CD8-positive, alpha-beta memory T cell (primary cell): ENCODE measurements at places on chromosomes 16 and 17.

DNA sequence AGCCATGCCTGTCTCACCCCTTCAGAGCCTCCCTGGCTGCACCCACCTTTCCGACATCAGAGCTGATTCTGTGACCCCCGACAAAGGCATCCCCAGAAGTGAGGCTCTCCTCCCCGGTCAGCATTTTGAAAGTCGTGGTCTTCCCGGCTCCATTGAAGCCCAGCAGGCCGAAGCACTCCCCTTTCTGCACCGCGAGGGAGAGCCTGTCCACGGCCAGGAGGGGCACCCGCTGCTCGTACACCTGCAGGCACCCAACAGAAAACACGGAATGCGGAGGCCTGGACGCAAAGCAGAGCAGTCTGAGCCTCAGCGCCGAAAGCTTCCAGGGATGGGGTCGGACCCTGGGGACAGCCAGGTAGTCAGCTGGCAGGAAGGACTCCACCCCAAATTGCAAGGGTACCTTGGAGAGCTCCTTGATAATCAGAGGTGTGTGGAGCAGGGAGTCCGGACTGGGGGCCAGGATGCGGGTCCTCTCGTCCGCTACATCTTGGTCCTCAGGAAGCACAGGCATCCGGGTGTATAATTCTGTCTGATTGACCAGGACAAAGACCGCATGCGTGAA is 13.1 kb upstream of the RNPS1 start:
- no peaks in the 10 kb centered on the region for H3K27me3 ChIP-seq
- H3K27ac ChIP-seq, result no peak overlapping the region
- H3K36me3 ChIP-seq, result no peaks in the 10 kb centered on the region
- no peaks in the 10 kb centered on the region for H3K4me1 ChIP-seq

- no peaks in the 10 kb centered on the region for H3K27me3 ChIP-seq
- H3K4me3 ChIP-seq, result no peak overlapping the region
- H3K27ac ChIP-seq, result no peak overlapping the region
- H3K4me1 ChIP-seq, result peaks cover 14% of the 10 kb centered on the region
- H3K36me3 ChIP-seq, result no peaks in the 10 kb centered on the region
- DNase-seq, result no peak
Measured at GRCh38 chr16:47413041-47413440, 47.8 kb downstream of the ITFG1 start.

DNA sequence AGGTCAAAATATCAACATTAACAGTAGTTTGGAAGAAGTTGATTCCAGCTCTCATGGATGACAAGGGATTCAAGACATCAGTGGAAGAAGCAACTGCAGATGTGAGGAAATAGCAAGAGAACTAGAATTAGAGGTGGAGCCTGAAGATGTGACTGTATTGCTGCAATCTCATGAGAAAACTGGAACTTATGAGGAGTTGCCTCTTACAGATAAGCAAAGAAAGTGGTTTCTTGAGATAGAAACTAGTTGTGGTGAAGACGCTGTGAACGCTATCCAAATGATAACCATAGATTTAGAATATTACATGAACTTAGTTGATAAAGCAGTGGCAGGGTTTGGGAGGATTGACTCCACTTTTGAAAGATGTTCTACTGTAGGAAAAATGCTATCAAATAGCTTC is 67.8 kb downstream of the GOSR1 start:
- no peaks in the 10 kb centered on the region for H3K36me3 ChIP-seq
- H3K4me1 ChIP-seq, result no peaks in the 10 kb centered on the region
- no peak for DNase-seq
- H3K27me3 ChIP-seq, result no peaks in the 10 kb centered on the region

DNA sequence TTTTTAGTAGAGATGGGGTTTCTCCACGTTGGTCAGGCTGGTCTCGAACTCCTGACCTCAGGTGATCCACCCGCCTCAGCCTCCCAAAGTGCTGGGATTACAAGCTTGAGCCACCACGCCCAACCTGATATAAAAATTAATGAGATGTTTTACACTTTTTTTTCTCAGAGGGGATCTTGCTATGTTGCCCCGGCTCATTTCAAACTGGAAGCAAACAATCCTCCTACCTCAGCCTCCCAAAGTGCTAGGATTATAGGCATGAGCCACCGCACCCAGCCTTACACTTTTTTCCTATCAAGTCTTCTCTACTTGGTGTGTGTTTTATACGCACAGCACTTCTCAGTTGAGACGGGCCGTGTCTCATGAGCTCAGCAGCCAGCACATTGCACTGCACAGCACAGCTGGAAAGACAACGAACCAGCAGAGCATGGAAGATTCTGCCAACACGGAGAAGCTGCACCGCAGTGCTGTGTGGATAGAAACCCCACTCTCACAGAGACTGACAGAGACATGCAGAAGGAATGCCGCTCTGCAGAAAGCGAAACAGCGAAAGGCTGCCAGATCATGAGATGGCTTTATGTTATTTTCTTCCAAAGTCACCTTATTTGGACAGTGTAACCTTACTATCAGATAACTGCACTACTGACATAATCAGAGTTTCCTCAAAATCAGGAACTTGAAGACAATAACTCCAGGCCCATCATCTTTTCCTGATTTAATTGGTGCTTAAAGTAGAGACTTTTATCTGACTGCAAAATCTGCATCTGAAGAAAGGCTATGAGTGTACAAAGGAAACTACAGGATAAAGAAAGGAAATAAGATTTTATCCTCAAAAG is 6.5 kb upstream of the QRICH2 start:
- no peak for DNase-seq
- no peaks in the 10 kb centered on the region for H3K27me3 ChIP-seq
- H3K4me1 ChIP-seq, result no peaks in the 10 kb centered on the region
- H3K36me3 ChIP-seq, result peaks cover 18% of the 10 kb centered on the region
- H3K4me3 ChIP-seq, result no peak overlapping the region
- no peak overlapping the region for H3K27ac ChIP-seq

GRCh38 chr16:65373097-65373496 is 251.2 kb upstream of the CDH11 start:
- H3K36me3 ChIP-seq, result no peaks in the 10 kb centered on the region
- H3K27ac ChIP-seq, result no peak overlapping the region
- no peak for DNase-seq
- H3K4me3 ChIP-seq, result no peak overlapping the region

DNA sequence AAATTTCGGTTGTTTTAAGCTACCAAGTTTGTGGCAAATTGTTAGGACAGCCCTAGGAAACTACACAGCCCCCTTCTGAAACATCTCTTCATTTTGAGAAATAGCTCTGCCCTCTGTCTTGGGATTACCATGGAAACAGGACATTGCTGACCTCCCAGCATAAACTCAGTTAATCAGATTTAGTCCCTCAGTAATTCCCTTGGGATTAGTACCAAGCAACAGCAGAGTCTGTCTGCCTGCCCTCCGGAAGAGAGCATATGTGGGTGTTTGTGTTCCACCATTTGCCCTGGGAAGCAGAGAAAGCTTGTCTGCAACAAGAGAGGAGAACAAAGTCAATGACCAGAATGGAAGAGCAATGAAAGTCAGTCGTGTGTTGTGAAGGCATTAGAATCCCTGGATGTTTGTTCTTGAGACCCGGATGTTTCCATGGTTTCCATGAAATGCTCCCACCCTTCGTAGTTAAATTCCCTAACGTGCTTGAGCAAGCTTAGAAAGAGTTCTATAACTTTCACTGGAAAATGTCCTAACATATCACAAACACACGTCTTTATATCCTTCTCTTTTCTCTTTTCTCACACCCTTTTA is 26.2 kb downstream of the NUDT7 start:
- no peak overlapping the region for H3K4me3 ChIP-seq
- no peak for DNase-seq
- no peaks in the 10 kb centered on the region for H3K4me1 ChIP-seq

GRCh38 chr17:2854143-2855055 is 58.2 kb downstream of the RAP1GAP2 start:
- H3K36me3 ChIP-seq, result no peaks in the 10 kb centered on the region
- DNase-seq, result peak; percentile 11
- H3K27ac ChIP-seq, result no peak overlapping the region
- peak overlapping the region; percentile 50 for H3K4me3 ChIP-seq

DNA sequence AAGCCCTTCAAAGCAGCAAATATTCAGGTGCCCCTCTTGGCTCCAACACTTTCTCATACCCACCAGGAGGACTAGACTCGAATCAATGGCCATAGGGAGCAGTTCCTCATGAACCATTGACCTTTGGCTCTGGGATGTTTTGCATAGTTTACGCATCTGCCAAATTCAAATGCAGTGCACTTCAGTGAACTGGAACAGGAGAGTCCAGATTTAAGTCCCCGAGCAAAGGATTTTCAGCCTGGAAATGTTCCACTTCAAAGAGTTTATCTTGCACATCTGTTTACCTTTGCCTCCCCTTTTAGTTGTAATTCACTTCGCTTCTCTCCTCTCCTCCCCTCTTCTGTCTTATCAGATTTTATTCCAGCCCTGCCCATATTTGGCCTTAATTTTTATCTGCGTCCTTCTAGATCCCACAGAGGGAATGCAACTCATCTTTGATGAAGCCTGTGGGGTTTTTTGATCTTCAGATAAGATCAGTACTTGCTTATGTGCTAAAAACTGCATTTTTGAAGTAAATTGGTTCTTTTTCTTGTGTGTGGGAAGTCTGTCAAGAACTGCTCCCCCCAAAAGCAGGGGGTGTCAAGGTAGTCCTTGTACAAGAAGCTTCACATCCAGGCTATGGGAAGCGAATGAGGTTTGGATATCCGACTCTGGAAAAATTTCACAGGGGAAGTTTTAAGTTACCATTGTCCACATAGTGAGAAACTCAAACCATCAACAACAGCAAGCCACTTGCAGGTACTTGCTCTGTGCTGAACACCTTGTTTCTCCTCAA is 281.6 kb downstream of the RBFOX1 start:
- no peaks in the 10 kb centered on the region for H3K36me3 ChIP-seq
- no peaks in the 10 kb centered on the region for H3K4me1 ChIP-seq
- H3K4me3 ChIP-seq, result no peak overlapping the region
- H3K27me3 ChIP-seq, result no peaks in the 10 kb centered on the region

GRCh38 chr17:14760719-14761411 is 460.0 kb downstream of the HS3ST3B1 start:
- H3K4me3 ChIP-seq, result no peak overlapping the region
- H3K27ac ChIP-seq, result no peak overlapping the region
- H3K36me3 ChIP-seq, result no peaks in the 10 kb centered on the region
- H3K4me1 ChIP-seq, result no peaks in the 10 kb centered on the region
- no peak for DNase-seq

DNA sequence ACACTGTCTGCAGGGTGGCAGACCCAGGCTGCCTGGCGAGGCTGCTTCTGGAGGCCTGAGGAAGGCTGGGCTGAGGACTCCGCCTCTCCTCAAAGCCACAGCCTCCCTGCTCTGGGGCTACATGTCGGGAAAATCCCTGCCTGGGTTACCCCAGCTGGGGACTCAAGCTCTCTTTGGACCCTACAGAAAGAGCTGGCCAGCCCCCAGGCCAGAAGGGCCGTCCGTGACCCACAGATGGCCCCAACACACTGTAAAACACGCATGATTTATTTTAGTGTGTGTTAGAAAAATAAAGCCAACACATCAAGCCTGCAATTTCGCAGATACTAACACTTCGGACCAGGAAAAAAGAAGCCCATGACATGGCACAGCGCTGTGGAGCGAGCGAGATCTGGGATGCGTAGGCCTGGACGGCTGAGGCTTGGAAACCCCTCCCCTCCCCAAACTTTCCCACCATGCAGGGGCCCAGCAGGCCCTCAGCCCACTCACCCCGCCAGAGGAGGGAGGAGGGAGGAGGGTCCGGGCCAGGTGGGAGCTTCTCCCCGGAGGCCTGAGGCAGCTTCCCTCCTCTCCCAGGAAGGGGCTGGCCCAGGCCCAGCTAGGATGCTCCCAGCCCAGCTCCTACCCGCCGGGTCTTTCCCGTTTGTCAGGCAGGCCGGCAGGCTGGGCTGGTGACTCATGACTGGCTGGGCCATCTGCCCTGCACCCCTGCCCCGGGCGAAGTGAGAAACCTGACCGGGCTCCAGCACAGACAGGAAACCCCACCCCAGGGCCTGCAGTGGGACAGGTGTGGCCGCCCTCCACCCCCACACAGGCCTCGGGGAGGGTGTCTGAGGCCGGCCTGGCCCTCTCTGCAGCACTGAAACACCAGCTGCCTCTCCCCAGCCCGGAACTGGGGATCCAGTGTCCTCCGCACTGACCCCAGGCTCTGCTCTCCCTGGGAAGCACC is 34.1 kb upstream of the SLC38A10 start:
- no peak overlapping the region for H3K27ac ChIP-seq
- no peak for DNase-seq
- no peak overlapping the region for H3K4me3 ChIP-seq
- no peaks in the 10 kb centered on the region for H3K4me1 ChIP-seq
- no peaks in the 10 kb centered on the region for H3K36me3 ChIP-seq

- no peaks in the 10 kb centered on the region for H3K36me3 ChIP-seq
- peaks cover 15% of the 10 kb centered on the region for H3K4me1 ChIP-seq
Measured at GRCh38 chr17:76644995-76645394, 1.4 kb upstream of the ST6GALNAC1 start.

DNA sequence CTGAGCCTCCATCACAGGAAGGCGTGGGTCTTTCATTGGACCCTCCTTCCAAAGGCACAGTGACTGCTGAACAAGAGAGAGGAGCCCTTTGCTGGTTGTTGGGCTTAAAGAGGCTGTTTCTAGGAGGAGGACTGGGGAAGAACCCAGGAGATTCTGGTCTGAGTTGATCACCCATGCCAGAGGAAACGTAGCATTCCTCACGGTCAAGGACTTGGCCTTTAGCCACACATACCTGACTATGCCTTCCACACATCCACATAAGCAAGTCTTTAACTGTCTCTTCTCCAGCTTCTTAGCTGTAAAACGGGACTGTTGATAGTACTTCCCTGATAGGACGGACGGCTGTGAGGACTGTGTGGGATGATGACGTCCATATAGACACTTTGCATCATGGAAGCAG is 149.8 kb upstream of the IRX3 start:
- DNase-seq, result no peak
- no peaks in the 10 kb centered on the region for H3K27me3 ChIP-seq
- H3K27ac ChIP-seq, result no peak overlapping the region
- H3K4me3 ChIP-seq, result no peak overlapping the region
- H3K36me3 ChIP-seq, result no peaks in the 10 kb centered on the region

DNA sequence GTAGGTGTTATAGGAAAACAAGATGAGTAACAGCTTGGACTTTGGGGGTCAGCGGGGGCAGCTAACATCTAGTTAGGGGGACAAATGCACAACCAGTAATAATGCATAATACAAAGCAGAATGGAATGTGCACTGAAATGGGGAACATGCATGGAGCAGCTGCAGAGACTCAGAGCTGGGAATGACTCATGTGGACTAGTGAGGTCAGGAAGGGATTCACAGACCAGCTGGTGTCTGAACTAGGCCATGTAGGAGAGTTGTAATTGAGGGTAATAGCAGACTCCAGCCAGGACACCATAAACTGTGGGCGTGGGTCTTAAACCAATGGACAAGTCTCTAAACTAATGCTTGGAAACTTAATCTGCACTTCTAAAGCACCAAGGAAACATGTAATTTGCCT is 176.8 kb upstream of the ASIC2 start:
- no peaks in the 10 kb centered on the region for H3K27me3 ChIP-seq
- H3K27ac ChIP-seq, result no peak overlapping the region
- DNase-seq, result no peak
- no peaks in the 10 kb centered on the region for H3K36me3 ChIP-seq
- H3K4me3 ChIP-seq, result no peak overlapping the region
- H3K4me1 ChIP-seq, result no peaks in the 10 kb centered on the region
